ENCODE measurements at places on chromosomes 16 and 17.

- no peak for DNase-seq
These were observed 169.1 kb downstream of the WSCD1 start for GRCh38 chr17:6239241-6239798.

- no peak for DNase-seq
These were observed 42.5 kb downstream of the ZNF267 start for GRCh38 chr16:31916056-31916488.

GRCh38 chr16:58428621-58429542, 36.6 kb downstream of the GINS3 start:
- DNase-seq: no peak

GRCh38 chr17:2192367-2193057, 111.1 kb downstream of the SMG6 start:
- DNase-seq: no peak

DNA sequence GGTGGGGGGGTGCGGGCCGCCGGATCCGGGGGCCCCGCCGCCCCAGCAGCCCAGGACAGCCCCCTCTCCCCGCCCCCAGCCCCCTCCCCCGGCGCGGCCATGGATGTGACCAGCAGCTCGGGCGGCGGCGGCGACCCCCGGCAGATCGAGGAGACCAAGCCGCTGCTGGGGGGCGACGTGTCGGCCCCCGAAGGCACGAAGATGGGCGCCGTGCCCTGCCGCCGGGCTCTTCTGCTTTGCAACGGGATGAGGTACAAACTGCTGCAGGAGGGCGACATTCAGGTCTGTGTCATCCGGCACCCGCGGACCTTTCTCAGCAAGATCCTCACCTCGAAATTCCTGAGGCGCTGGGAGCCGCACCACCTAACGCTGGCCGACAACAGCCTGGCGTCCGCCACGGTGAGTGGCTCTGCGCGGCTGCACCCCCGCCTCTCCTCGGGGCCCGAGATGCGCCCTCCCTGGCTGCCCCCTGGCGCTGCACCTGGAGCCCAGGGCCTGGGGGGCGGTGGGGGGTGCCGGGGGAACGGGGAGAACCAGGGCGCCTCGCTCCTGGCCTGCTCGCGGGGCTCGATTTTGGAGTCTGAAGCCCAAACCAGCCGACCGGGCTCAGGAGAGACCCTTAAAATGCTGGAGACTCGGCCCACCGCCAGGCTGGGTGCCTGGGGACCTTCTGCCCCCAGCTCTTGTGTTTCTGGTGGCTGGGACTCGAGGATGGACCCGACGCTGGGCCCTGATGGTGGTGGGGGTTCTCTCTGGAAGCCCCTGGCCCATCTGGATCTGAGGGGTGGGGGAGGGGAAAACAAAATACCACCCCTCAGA, 744 bp downstream of the CMIP start:
- peak; percentile 12 for DNase-seq

- DNase-seq: no peak
These were observed 22.7 kb upstream of the CMTM4 start for GRCh38 chr16:66719246-66719645.

GRCh38 chr17:33686171-33686570, 393.1 kb upstream of the ASIC2 start:
- no peak for DNase-seq

DNA sequence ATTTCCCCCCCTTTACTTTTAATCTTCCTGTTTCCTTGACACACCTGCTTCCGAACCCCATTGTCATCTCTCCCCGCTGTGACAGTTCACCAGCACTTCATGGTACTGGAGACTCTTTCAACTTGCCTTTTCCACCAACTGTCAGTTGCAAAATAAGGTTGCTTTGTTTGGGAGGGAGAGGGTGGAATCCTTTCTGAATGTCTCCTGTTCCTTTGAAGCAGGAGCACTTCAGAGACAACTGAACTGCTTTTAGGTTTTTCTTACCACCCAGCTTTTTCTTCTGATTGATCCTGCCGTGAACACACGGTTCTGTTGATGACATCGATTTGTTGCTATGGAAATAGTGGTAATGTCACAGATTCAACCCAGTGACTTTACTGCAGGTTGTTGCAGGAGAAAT, 42.0 kb downstream of the RPA1 start:
- DNase-seq: no peak

DNA sequence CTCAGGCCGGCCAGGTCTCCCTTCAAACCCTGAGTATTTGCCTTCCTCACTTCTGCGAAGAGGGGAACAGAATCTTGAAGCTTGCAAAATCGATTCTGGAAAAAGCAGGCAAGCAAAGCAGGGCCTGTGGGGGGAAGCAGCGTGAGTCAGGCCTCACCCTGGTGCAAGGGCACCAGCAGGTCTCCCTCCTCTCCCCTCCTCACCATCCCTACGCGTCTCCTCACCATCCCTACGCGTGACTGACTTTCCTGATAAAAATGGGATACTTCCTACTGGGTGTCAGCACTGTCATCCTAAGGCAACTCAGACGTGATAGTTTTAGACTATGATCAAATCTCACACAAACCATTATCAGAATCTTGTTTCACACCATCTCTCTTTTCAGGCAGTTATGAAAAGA, 12.1 kb downstream of the CMTM3 start:
- DNase-seq: no peak

GRCh38 chr16:54171626-54172537, 114.7 kb downstream of the IRX3 start:
- no peak for DNase-seq

DNA sequence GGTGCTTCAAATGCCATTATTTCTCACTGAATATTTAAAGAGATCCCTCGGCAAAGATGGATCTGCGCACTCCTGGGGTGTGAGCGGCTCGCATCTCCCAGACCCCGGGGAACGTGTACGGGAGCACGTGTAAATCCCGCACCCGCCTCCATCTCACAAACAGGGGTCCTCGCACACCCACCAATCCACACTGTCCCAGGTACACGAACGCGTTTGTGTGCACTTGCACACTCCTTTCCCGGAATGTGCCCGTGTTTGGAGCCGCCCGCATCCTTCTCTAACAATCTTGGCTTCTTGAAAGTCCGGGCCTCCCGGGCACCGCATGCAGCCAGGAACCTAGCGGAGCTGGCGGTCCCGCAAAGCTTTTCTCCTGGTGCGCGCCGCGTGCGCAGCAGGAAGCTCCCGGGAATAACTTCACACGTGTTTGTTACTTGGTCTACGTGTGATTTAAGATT, 2.5 kb upstream of the SALL1 start:
- DNase-seq: no peak

DNA sequence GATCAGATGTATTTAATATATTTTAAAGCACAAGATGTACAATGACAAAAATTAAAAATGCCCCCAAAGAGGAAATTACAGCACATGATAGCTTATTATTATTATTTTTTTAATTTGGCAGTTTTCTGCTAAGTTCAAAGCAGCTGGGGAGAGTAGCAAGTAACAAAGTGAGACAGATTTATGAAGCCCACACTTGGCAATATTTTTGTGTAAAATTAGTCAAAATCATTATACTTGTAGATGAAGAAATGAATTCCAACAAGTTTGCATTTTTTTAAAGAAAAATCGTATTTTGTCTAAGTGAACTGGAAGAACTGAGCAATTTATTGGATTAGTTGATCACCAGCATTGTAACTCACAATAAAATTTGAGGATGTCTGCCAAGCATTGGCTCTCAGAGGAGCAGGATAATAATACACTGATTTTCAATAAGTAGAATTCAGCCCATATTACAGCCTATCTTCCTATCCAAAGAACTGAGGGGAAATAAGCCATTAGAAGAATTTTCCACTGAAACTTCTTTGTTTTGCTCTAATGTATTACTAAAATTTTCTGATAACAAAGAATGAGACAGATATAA, 215.6 kb downstream of the MAP2K6 start:
- no peak for DNase-seq

- DNase-seq: no peak
These were observed 11.5 kb upstream of the DUSP14 start for GRCh38 chr17:37478187-37478586.

DNA sequence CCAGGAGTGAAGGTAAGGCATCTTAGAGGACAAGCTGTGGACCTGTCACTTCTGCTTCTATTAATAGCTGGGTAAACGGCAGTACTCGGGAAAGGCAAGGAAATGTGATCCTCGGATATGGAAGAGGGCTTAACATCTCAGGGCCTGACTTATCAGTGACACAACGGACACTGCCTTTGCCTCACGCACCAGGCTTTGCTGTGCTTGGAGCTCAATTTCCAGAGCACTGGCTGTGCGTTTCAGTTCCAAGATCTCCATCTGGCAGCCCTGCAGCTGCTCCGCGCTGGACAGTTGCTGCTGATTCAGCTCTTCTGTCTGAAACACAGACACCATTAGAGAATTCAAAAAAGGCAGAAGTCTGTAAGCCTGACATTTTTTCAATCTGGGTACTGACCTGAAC, 3.5 kb downstream of the KRT40 start:
- peak; percentile 6 for DNase-seq

GRCh38 chr16:85563515-85564276, 49.4 kb upstream of the GSE1 start:
- no peak for DNase-seq

GRCh38 chr16:53518550-53519416, 15.8 kb upstream of the AKTIP start:
- DNase-seq: no peak

GRCh38 chr16:86029131-86029741, 130.3 kb downstream of the IRF8 start:
- peak; percentile 35 for DNase-seq

GRCh38 chr17:7586673-7587419, 3.0 kb downstream of the SOX15 start:
- DNase-seq: no peak

DNA sequence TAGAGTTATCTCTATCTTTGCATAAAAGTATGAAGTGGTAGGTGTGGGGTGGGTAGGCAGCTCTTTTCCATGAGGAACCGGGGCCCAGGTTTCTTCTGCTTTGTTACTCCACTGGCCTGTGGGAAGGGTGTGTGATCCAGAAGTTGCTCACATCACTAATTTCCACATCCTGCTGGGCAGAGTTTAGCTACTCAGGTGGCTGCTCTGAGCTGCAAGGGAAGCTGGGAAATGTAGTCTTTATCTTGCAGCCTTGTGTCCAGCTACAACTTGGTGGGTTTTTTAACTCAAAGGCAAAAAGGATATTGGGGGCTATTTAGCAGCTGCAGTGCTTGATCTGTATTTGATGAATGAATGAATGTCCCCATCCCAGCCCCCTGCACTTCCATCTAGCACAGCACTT, 335.3 kb downstream of the SNX29 start:
- DNase-seq: no peak

DNA sequence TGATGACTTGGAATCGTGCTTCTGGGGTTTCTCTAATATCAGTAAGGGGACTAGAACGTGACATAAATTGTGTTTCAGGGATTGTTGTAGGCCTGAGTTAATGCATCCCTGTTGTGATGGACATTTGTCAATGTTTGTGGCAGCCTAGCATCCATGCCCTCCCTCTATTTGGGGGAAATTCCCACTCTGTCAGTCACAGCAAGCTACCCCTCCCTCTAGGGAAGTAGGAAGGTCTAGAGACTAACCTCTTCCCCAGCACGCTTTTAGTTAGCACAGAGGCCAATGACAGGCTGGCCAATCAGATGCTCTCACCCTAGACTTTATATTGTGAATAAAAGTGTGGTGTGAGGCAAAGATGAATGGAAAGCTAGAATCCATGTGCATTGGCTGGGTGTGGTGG, 32.4 kb upstream of the NF1 start:
- no peak for DNase-seq

- no peak for DNase-seq
These were observed 301.7 kb downstream of the KIF2B start for GRCh38 chr17:54124456-54124855.

- no peak for DNase-seq
These were observed 1.6 kb upstream of the SMARCD2 start for GRCh38 chr17:63843910-63844677.

GRCh38 chr17:61097781-61098180, 301.9 kb upstream of the TBX2 start:
- DNase-seq: no peak

DNA sequence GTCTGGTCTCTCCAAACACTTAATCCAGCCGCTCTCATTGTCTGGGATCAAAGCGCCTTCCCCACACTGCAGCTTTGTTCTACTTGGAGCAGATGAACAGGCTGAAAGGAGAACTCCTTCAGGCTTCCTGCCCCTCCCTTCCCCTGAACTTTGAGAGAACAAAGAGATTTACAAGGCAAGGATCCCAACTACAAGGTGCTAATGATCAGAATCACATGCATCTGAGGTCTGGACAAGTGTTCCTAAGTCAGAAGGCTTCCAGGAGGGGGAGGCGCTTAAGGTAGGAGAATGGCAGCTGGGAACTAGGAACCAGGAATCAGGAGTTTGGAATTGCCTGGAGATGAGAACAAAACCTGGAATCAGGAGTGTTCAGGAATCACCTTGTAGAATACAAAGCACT, 606.3 kb upstream of the CDH11 start:
- DNase-seq: no peak

- no peak for DNase-seq
These were observed 10.0 kb downstream of the BCAR1 start for GRCh38 chr16:75241412-75241811.

- DNase-seq: no peak
These were observed 31.0 kb downstream of the NGFR start for GRCh38 chr17:49525831-49526741.

GRCh38 chr17:16447676-16448075, 32.3 kb downstream of the TRPV2 start:
- no peak for DNase-seq

DNA sequence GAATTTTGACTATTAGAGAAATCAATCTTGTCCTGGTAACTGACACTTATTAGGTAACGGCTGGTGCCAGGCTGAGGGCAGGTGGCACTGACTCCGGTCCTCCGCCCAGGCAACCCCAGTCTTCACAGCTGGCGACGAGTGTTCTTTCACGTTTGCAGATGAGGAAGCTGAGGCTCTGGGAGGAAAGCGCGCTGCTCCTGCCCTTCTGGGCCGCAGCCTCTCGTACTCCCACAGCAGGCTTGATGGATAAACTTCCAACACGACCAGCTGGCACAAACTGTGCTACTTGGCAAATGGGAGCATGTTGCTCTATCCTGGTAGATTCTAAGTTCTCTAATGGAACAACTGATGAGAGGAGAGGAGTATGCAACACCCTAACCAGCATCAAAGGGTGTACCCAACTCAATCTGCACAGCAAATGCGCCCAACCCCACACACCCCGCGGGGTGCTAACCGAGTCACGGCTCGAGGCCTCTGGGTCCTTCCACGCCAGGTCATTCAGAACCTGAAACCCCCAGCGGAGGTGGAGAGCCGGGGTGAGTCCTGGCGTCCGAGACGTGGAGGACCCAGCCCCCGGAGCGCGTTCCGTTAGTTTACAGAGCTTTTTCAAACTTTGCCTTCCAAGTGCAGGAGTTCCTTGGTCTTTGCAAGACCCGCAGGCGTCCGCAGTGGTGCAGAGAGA, 477 bp upstream of the SLC47A1 start:
- no peak for DNase-seq

GRCh38 chr17:76107509-76107908, 3.9 kb upstream of the EXOC7 start:
- no peak for DNase-seq
